ENCODE measurements at places on chromosomes 2 and 18.

- no peak for DNase-seq
These were observed 50.5 kb upstream of the ALPP start for GRCh38 chr2:232328032-232328422.

DNA sequence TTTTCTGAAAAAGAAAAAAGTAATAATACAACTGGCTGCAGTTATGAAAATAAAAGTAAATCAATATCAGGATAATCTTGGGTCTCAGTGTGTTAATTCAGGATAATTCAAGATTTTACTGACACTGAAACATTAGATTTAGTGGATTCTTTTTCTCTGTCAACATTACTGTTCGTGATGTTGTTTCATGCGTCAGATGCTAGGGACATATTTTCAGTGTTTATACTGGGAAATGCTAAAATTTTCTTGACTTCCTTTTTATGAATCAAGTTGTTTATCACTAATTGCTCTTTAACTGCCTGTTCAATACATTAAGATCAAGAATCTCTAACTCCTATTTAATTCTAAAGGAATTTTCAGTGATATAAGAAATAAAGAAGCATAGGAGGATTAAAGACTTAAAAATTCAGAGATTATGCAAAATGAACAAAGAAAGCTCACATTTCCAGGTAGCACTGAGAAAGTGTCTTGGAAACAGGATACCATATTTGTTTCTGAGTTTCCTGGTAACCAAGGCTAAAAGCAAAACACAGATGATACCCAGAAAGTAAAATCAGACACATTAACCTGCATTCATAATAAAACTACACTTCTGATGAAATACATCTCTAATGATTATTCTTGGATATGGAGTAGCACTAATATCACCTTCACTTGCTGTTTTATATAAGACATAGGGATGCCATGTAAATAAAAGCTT lies 174.0 kb downstream of the ARL4C start:
- no peak for DNase-seq

DNA sequence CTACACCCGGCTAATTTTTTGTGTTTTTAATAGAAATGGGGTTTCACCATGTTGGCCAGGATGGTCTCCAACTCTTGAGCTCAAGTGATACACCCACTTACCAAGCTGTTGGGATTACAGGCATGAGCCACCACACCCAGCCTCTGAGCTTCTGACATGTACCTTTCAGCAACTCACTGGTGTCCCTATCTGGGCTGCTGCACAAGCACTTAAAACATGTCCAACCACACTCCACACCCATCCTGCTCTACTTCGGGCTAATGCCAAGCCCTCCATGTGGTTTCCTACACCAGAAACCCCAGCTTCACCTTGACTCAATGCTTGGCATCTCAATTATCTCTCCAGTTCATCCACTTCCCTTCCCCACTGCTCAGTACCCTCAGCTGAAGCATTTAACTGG lies 22.4 kb upstream of the ARMC9 start:
- DNase-seq = no peak

- no peak for DNase-seq
These were observed 518.0 kb downstream of the ZNF516 start for GRCh38 chr18:75977081-75977480.

- DNase-seq = no peak
These were observed 71.8 kb upstream of the STAM2 start for GRCh38 chr2:152247337-152247695.

DNA sequence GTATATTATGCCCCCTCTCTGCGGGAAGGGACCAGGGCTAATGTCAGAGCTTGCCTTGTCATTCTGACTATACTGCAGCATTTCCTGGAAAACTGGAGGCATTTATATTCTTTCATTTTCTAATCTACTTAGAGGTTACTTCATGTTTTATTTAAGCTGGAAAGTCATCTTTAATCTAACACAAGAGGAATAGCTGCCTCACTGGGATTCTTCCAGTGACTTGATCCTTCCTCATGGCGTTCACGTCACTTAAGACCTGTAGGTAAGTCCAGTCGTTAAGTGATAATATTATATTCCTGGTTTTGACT lies 727.6 kb upstream of the DDX18 start:
- no peak for DNase-seq

DNA sequence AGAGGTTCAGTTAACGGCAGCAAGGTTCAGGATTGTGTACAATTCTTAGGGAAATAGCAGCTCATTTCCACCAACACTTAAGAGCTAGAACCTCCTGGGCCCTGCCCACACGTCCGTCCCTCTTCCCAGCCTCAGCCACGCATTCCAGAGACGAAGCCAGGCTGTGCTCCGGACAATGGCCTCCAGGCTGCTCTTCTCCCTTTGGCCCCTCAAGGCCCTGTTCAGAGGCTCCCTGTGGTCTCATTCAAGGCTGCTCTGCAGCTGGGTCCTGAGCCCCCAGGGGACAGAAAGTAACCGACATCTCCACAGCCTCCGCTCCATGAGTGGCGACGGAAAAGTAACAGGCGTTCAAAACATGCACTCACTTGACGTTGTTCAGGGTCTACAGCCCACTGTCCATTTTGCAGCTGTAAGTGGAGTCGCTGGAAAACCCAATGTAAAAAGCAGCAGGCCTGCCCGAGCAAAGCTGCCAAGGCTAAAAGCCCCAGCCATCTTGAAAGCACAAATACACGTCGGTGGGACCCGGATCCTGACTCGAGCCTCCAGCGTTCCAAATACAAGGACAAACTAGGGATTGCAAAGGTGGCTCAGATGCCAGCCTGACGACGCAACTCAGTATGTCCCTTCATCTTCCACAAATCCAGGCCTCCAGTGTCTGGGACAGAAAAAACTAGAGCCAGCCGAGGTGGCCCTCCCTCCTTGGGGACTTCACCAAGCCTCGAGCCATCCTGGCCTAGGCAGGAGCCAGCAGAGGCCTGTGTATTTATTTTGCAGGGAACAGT lies 76.9 kb downstream of the NDUFA10 start:
- no peak for DNase-seq
